ENCODE measurements at places on chromosomes 5 and 9. TPM values are rescaled to one million over a fixed set of nuclear protein-coding genes. Genes with fewer than 3 reads are reported as not detected.
A peak's percentile ranks its signal among the peaks of the same experiment; 100 is the strongest.

- H3K27me3 ChIP-seq: no peaks in the 10 kb centered on the region
- no peak overlapping the region for H3K4me3 ChIP-seq
- H3K36me3 ChIP-seq: no peaks in the 10 kb centered on the region
- DNase-seq: no peak
- H3K4me1 ChIP-seq: no peaks in the 10 kb centered on the region
Measured at GRCh38 chr9:1939466-1939865, 75.7 kb upstream of the SMARCA2 start.

DNA sequence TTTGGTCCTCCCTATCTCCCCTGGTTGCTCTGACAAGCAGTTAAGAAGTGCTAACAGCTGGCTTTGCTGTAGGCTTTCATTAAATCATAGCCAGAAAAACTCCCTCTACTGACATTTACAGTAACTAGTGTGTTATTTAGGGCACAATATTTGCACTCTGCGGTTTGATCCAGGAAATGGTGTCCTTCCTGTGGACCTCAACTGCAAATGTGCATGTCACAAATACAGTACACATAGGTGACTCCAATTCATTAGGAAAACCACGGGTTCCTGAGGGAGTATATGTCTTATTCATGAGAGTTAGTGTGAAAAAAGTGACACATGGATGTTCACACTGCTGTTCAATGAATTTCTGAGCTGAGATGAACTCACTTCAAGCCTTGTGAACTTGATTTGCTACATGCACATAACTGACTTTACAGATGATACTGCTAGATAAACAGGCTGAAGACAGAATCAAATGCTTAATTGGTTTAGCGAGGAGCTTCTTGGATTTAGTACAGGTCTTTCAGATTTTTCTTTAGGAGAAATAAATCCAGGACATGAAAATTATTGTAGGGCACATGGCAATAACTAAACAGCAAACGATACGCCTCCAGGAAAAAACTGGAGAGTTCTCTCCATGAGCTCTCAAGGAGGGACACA, 281.5 kb downstream of the EFNA5 start:
- peaks cover 20% of the 10 kb centered on the region for H3K4me1 ChIP-seq
- no peak overlapping the region for H3K4me3 ChIP-seq
- H3K36me3 ChIP-seq: no peaks in the 10 kb centered on the region
- H3K27ac ChIP-seq: no peak overlapping the region
- no peaks in the 10 kb centered on the region for H3K27me3 ChIP-seq

DNA sequence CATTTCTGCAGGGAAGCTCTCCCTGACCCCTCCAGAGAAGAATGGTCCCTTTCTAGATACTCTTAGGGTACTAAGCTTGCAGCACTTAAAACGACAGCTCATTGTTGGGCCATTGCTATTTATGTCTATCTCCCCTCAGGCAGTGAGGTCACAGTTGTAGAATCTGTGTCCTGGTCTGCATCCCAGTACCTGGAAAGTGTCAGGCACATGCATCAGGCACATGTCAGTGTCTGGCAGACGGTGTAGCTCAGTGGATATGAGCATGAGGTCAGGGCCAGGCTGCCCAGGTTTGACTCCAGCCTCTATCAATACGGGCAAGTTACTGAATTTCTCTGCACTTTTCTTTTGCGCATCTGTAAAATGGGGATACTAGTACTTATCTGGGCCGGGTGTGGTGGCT, 22.2 kb upstream of the EEIG1 start:
- no peaks in the 10 kb centered on the region for H3K4me1 ChIP-seq
- no peak overlapping the region for H3K27ac ChIP-seq
- H3K36me3 ChIP-seq: no peaks in the 10 kb centered on the region
- DNase-seq: no peak
- H3K27me3 ChIP-seq: no peaks in the 10 kb centered on the region

DNA sequence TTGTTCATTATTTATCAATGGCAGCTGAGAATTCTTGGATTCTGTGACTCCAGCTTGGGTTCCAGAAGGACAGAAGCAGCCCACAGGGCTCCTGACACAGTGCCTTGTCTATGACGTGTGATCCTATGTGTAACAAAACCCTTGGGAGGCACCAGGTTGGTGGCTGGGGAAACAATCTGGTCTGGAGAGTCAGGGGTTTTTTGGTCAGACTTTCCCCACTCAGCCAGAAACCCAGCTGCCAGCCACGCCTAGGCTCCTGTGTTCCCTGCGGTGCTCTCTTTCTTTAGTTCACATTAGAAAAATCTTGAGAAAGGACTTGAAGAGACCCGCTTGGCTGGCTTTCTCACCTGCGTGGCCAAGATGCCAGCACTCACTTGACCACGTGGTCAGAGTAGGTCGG, 15.5 kb upstream of the ZBED3 start:
- H3K4me1 ChIP-seq: no peaks in the 10 kb centered on the region
- no peaks in the 10 kb centered on the region for H3K27me3 ChIP-seq
- no peak for DNase-seq
- no peak overlapping the region for H3K27ac ChIP-seq
- no peaks in the 10 kb centered on the region for H3K36me3 ChIP-seq

- no peaks in the 10 kb centered on the region for H3K36me3 ChIP-seq
- no peak overlapping the region for H3K4me3 ChIP-seq
- H3K27ac ChIP-seq: no peak overlapping the region
- no peak for DNase-seq
- H3K27me3 ChIP-seq: no peaks in the 10 kb centered on the region
- no peaks in the 10 kb centered on the region for H3K4me1 ChIP-seq
Measured at GRCh38 chr5:172123269-172123692, 64.7 kb downstream of the STK10 start.

DNA sequence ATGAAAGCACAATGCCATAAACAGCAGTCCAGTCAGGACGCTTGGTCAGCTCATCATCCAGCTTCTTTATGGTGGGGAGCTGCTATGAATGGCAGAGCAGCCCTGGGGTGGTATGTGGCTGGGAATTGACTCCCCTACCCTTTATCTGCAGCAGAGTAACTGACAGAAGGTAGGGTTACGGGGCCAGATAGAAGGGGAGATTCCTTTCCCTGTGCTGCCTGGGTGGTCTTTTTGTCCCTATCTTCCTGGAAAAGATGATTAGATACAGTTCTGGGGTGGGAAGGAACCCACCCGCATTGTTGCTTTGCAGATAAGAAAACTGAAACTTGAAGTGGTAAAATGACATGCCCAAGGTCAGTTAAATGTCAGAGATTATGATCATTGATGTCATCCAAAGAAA, 405.5 kb downstream of the ARHGEF28 start:
- H3K27ac ChIP-seq: no peak overlapping the region
- no peak for DNase-seq
- no peak overlapping the region for H3K4me3 ChIP-seq
- H3K4me1 ChIP-seq: no peaks in the 10 kb centered on the region
- no peaks in the 10 kb centered on the region for H3K27me3 ChIP-seq

- H3K27ac ChIP-seq: no peak overlapping the region
- peaks cover 7% of the 10 kb centered on the region for H3K4me1 ChIP-seq
- H3K4me3 ChIP-seq: no peak overlapping the region
- no peaks in the 10 kb centered on the region for H3K36me3 ChIP-seq
- DNase-seq: no peak
Measured at GRCh38 chr9:133874060-133874657, 118.0 kb downstream of the VAV2 start.

DNA sequence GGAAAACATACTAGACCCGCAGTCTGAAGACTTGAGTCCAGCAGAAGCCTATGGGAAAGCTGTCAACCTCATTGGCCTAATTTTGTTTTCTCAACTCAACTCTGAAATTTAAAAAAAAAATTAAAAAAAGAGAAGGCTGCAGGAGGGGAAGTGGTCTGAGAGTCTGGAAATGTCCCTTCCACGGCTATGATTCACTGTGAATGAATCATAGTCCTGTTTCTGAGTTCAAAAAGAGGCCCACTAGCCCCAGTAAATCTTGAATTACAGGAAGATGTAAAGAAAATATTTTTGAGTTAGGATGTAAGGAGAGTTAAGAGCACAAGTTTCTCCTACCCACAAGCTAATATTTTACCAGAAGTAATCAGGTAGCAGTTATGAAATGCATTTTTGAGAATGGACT, 565.5 kb upstream of the DMAC1 start:
- no peak overlapping the region for H3K4me3 ChIP-seq
- no peak for DNase-seq
- H3K4me1 ChIP-seq: no peaks in the 10 kb centered on the region
- no peaks in the 10 kb centered on the region for H3K27me3 ChIP-seq
- no peak overlapping the region for H3K27ac ChIP-seq

- no peaks in the 10 kb centered on the region for H3K27me3 ChIP-seq
- H3K27ac ChIP-seq: no peak overlapping the region
- DNase-seq: no peak
- H3K36me3 ChIP-seq: no peaks in the 10 kb centered on the region
- H3K4me3 ChIP-seq: no peak overlapping the region
Measured at GRCh38 chr9:134395002-134395517, 68.8 kb downstream of the RXRA start.

GRCh38 chr5:173513521-173513991, 102.9 kb downstream of the BOD1 start:
- no peaks in the 10 kb centered on the region for H3K36me3 ChIP-seq
- DNase-seq: no peak
- H3K27me3 ChIP-seq: no peaks in the 10 kb centered on the region
- H3K4me1 ChIP-seq: peaks cover 32% of the 10 kb centered on the region
- no peak overlapping the region for H3K27ac ChIP-seq

GRCh38 chr5:1108865-1109174, 3.0 kb downstream of the SLC12A7 start:
- DNase-seq: no peak
- no peaks in the 10 kb centered on the region for H3K27me3 ChIP-seq
- H3K27ac ChIP-seq: peak overlapping the region; percentile 94
- peaks cover 62% of the 10 kb centered on the region for H3K4me1 ChIP-seq
- no peaks in the 10 kb centered on the region for H3K36me3 ChIP-seq
- no peak overlapping the region for H3K4me3 ChIP-seq

GRCh38 chr5:176798086-176798876, 12.1 kb upstream of the UNC5A start:
- no peak for DNase-seq
- H3K27me3 ChIP-seq: peaks cover 3% of the 10 kb centered on the region
- no peaks in the 10 kb centered on the region for H3K36me3 ChIP-seq
- no peaks in the 10 kb centered on the region for H3K4me1 ChIP-seq

GRCh38 chr5:170974461-170974860, 112.6 kb downstream of the RANBP17 start:
- no peak overlapping the region for H3K4me3 ChIP-seq
- no peaks in the 10 kb centered on the region for H3K36me3 ChIP-seq
- no peaks in the 10 kb centered on the region for H3K27me3 ChIP-seq
- no peak overlapping the region for H3K27ac ChIP-seq
- DNase-seq: no peak

GRCh38 chr9:34376596-34377403, at the start of gene MYORG:
MYORG (minus strand) TSS chr9:34376898; CDS start chr9:34372943, 3,955 bp downstream.
- H3K36me3 ChIP-seq: no peaks in the 10 kb centered on the region
- peak within 1 kb of the TSS; percentile 66 for H3K27ac ChIP-seq
- peak within 1 kb of the TSS; percentile 73 for H3K4me3 ChIP-seq
- no peaks in the 10 kb centered on the region for H3K27me3 ChIP-seq

DNA sequence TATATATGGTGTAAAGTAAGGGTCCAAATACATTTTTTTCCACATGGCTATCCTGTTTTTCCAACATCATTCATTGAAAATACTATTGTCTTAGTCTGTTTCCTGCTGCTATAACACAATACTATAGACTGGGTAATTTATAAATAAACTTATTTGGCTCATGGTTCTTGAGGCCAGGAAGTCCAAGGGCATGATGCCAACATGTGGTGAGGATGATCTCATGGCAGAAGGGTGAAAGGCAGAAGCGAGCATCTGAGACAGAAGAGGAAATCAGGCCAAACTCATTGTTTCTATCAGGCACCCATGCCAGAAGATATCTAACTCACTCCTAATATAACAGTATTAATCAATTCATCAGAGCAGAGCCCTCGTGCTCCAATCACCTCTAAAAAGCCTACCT, 42.6 kb downstream of the ANKRD55 start:
- no peaks in the 10 kb centered on the region for H3K36me3 ChIP-seq
- H3K4me3 ChIP-seq: no peak overlapping the region
- H3K4me1 ChIP-seq: no peaks in the 10 kb centered on the region
- H3K27me3 ChIP-seq: no peaks in the 10 kb centered on the region

DNA sequence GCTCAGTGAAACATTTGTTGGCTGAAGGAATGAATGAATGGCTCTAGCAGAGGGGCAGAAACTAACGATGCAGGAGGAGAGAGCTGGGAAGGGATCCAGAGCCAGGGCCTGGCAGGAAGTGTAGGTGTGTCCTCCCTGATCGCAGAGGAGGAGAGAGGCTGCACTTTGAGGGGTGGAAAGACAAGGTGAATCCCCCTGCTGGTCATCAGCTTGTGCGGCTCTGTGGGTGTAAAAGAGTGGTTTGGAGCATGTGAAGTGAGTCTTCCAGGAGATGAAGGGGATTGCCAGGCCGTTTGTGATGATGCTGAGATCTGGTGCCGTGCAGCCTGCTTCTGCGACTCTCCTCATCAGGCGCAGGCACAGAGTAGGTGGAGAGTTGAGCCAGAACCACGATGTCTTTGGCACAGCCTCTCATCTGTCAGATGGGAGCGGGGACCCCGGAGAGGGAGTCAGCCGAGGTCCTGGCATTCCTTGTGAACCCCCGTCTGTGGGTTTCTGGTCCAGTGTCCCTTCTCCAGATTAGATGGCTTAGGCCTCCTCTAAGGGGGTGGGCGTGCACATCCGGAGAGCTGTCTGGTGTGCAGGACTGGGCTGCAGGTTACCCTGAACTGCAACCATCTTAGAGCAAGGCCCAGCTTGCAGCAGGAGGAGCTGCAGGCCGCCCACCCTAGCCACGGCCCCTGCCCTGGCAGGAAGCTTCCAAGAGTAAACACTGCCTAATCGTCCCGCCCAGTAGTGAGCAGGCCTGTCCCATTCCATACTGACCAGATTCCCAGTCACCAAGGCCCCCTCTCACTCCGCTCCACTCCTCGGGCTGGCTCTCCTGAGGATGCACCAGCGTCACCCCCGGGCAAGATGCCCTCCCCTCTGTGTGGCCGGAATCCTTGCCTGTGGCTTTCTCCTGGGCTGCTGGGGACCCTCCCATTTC, at the start of gene ADAMTS13:
TSS of gene ADAMTS13 (plus strand) at position 753 of the 928 bp plus-strand sequence. CDS start at position 830, 77 bp downstream.
- no peak within 1 kb of the TSS for H3K4me3 ChIP-seq
- no peak within 1 kb of the TSS for H3K27ac ChIP-seq
- H3K27me3 ChIP-seq: no peaks in the 10 kb centered on the region
- no peaks in the 10 kb centered on the region for H3K36me3 ChIP-seq
- DNase-seq: no peak
- no peaks in the 10 kb centered on the region for H3K4me1 ChIP-seq

GRCh38 chr9:22790329-22790728, 343.7 kb downstream of the DMRTA1 start:
- no peaks in the 10 kb centered on the region for H3K27me3 ChIP-seq
- H3K4me1 ChIP-seq: no peaks in the 10 kb centered on the region
- no peak overlapping the region for H3K27ac ChIP-seq
- DNase-seq: no peak

The SPATA31C2 gene
- total RNA-seq: not detected

The ADGRD2 gene
- total RNA-seq: not detected

The PSMB7 gene
- 53.7 TPM for total RNA-seq

The TMC1 gene
- total RNA-seq: not detected

The HTR1A gene
- total RNA-seq: not detected
